T-helper 2 cell (primary cell): ENCODE measurements at places on chromosomes 6 and 20.

- DNase-seq = no peak
Observed at GRCh38 chr20:46085179-46085851, 4.4 kb downstream of the NCOA5 start.

GRCh38 chr6:81788748-81789147 is 36.3 kb upstream of the TENT5A start:
- DNase-seq = no peak

DNA sequence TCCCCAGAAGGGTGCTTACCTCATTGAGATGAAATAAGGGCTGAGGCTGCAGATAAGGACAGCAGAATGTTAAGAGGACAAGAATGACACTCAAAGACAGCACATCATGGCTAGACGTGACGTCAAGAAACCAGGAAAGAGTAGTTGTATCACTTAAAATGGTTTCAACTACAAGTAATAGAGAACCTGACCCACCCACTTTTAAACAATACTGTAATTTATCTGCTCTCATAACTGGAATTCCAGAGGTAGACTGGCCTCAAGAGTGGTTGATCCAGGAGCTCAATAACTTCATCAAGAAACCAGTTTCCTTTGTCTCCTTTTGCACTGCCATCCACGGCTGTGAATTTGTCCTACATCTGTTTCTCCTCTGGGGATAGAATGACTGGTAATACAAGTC is 187.1 kb downstream of the EYA4 start:
- no peak for DNase-seq

- no peak for DNase-seq
Observed at GRCh38 chr6:95593025-95593424, 15.7 kb downstream of the MANEA start.

- DNase-seq = no peak
Observed at GRCh38 chr6:116371918-116372209, 1.1 kb downstream of the DSE start.

DNA sequence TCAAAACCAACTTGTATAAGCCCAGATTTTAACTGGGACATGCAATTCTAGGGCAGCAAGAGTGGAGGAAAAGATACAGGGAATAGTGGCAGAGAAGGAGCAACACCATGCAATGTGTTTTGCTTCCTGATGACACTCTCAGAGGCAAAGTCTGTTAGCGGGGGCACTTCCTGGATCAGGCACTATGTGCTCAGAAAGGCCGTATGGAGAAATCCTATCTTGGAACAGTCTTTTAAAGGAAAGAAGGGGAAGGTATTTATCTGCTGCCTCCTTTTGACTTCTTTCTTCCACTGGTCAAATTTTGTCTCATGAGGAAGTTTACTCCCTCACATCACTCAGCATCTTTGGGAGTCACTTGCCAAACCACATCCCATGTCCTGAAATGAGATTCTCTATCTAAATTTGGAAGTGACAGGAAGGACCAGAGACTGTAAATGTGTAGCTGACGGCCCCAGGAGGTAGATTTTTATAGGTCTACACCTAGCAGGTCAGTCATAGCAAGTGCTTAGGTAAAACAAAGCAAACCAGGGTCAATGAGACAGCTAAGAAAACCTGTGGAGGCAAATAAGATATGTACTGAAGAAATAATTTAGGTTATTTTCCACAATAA is 91.7 kb upstream of the ELOVL5 start:
- DNase-seq = no peak

DNA sequence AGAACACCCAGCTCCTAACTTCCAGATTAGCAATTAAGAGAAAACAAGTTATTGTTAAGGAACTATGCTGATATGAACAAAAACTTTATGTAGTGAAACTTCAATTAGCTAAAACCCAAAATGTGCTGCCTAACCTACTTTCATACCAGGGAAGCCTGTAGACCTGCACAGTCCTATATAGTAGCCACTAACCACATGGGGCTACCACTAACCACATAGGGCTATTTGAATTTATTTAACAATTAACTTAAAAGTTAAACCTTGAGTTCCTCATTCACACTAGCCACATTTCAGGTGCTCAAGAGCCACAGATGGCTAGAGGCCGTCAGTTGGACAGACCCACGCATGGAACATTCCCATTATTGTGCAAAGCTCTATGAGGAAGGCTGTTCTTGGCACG is 72.4 kb upstream of the LAMP5 start:
- no peak for DNase-seq

GRCh38 chr6:44504301-44504791 is 116.8 kb downstream of the CDC5L start:
- no peak for DNase-seq

DNA sequence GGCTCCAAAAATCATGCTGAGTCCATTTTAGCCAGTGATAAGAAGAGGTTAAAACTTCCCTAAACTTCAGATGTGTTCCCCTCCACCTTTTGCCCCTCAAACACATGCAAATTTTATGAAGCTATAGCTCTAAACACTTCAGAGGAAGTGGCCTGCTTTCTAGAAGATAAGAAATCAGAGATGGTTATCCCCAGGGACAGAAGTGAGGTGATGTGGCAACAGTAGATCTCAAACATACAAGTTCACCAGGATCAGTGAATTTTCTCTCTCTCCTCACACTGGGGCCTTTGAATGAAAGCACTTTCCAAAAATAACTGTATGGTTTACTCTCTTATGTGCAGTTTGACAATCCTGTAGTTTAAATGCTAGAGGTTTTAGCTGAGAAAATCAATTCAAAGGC is 332.0 kb downstream of the BTBD9 start:
- peak; percentile 66 for DNase-seq

- DNase-seq = peak; percentile 54
Observed at GRCh38 chr20:43914311-43915210, at the start of gene TOX2. TOX2 (plus strand) TSS chr20:43914852; CDS start chr20:43914892, 40 bp downstream.

DNA sequence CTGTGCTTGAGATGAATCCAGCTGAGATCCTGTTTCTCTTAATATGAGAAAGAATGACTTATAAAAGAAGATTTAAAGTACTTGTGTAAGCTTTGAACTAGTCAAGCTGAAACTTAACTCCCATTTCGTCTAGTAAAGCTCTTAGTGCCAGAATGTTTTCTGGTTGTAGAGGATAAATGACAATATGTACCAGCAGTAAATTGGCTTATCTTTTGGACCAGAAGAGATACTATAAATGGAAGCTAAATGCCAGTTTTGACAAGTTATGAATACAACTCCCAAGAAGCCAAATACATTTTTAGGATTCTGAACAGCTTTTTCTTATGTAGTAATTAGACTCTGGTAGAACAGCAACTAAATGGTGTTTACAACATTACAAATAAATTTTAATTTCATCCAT is 608.7 kb downstream of the EYS start:
- DNase-seq = no peak

GRCh38 chr6:134092449-134092848 is 40.0 kb upstream of the SLC2A12 start:
- DNase-seq = no peak

DNA sequence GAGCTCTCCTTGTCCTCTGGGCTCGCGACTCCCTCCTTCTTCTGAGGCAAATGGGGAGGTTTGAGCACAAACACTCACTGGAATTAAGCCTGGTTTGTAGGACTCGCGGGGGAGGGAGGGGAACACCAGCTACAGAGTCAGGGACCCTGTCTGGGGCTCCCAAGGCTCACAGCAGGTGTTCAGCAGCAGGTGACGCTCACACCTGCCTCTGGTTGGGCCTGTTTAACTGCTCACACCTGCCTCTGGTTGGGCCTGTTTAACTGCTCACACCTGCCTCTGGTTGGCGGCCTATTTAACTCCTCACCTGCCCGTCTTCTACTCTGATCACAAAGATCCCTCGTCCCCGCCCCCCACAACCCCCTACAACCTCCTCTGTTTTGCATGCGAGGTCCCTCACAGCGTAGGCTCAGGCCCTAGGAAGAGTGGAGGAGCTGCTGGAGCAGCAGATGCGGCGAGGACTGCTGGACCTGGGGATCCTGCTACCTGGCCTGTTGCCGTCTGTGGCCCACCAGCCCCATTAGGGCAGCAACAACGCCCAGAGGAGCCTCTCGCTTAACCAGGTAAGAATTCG is 181.9 kb downstream of the ERMARD start:
- DNase-seq = no peak

GRCh38 chr20:48456366-48457192 is 371.2 kb downstream of the PREX1 start:
- DNase-seq = no peak

- DNase-seq = no peak
Observed at GRCh38 chr20:40945754-40946450, 82.7 kb upstream of the TOP1 start.

- no peak for DNase-seq
Observed at GRCh38 chr20:49247169-49247723, 28.0 kb downstream of the DDX27 start.

DNA sequence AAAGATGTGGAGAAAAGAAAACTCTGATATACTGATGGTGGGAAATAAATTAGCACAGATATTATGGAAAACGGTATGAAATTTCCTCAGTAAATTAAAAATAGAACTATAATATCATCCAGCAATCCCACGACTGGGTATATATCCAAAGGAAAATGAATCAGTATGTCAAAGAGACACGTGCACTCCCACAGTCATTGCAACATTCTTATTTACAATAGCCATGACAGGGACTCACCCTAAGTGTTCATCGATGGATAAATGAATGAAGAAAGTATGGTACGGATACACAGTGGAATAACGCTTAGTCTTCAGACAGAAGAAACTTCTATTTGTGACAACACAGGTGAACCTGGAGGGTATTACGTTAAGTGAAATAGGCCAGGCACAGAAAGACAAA is 5.7 kb upstream of the ADTRP start:
- no peak for DNase-seq

DNA sequence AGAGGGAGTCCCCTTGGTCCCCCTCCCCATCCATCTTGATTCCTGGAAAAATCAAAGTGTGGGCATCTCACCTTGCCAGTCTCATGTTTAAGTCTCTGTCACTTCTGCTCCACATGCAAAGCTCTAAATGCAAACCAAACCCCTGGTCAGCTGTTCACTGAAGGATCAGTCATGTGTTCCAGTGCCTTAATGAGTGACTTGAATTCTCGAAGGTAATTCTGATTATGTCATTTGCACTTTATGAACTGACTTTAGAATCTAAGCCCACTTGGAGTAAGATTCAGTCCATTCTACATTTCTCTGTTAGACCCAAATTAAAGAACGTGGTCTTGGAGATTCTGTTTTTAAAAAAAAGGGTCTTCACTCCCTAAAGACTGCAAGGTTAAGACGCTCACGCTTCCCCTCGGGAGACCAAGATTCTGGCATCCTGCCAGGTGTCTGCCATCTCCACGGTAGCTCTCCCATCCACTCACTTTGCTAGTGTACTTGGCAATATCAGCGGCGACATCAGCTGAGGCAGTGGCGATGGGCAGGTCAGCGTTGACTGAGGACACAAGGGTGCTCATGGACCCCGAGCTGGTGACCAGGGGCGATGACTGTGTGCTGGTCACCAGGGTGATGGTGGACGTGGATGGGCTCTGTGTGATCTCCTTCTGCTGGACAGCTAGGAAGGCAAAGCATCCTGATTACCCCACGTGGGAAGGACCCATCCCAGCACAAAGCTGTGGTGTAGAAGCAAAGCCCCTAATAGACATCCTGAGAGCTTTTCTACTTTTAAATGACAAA is 120.5 kb downstream of the ZMYND8 start:
- no peak for DNase-seq

GRCh38 chr6:54801244-54801643 is 45.3 kb upstream of the FAM83B start:
- DNase-seq = no peak

GRCh38 chr20:22814471-22815205 is 220.5 kb upstream of the SSTR4 start:
- DNase-seq = no peak

DNA sequence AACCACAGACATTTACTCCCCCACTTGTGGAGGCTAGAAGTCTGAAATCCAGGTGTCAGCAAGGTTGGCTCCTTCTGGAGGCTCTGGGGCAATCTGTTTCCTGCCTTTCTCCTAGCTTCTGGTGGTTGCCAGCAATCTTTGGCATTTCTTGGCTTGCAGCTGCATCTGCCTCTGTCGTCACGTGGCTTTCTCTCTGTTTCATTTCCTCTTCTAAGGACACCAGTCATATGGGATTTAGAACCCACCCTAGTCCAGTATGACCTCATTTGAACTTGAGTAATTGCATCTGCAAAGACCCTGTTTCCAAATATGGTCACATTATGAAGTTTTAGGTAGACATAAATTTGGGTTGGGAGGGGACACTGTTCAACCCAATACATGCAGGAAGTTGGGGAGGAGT is 56.2 kb upstream of the EPB41L1 start:
- DNase-seq = no peak

GRCh38 chr6:2514965-2515543 is 235.7 kb downstream of the MYLK4 start:
- no peak for DNase-seq

DNA sequence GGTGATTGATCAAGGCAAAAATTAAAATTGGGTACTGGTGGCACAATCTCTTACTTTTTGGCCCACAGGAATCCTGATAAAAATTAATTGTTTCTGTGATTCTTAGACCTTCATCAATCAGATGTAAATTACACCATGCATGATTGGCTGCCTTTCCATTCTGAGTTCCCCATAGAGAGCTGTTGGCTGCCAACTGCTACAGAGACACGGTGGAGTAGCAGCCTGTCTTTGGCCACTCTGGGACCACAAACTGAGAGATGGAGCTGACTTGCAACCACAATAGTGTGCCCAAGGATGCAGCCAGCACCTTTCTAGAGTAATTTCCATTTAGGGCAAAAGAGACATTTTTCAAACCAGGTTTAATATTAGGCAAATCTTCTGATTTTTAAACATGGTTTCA is 274.3 kb upstream of the MMS22L start:
- DNase-seq = no peak

GRCh38 chr6:84766799-84767525 is 2.6 kb upstream of the TBX18 start:
- no peak for DNase-seq

- no peak for DNase-seq
Observed at GRCh38 chr20:37185686-37186085, 6.3 kb upstream of the MROH8 start.

DNA sequence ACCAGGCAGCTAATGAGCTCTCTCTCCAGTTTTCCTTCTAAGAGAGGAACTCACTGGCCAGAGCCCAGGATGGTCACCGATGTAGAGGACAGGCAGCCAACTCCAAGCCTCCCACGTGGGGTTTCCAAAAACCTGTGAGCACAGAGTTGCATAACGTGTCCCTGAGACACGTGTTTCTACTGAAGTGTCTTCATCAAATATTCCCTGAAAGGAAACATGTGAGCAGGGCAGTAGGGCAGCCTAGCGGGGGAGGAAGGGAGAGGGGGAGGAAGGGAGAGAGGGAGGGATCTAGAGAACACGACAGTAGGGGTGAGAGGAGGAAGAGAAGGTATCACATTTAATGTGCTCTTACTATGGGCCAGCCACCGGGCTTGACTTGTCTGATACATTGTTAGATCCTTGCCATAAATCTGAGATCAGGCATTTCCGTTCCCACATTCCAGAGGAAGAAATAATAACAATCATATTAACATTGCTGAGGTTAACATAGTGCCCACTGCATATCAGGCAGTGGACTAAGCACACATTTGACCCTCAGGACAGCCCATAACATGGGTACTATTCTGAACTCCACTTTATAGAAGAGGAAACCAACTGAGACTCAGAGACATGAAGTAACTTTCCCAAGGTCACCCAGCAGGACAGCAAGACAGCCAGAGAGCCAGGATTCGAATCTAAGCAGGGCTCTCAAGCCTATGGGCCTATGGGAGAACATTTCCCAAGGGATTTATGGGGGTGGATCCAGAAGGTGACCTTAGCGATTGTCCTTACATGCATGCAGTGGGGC is 4.5 kb upstream of the SYS1 start:
- DNase-seq = no peak

- DNase-seq = no peak
Observed at GRCh38 chr6:75446241-75446880, 47.2 kb downstream of the FILIP1 start.
